ENCODE measurements at places on chromosomes 16 and 17.

- DNase-seq: no peak
Observed at GRCh38 chr17:14340857-14341754, 40.2 kb downstream of the HS3ST3B1 start.

GRCh38 chr16:13332713-13333255, 431.4 kb downstream of the SHISA9 start:
- no peak for DNase-seq

- DNase-seq: no peak
Observed at GRCh38 chr17:77182205-77183172, 41.7 kb downstream of the SEC14L1 start.

GRCh38 chr16:29940656-29941055, 14.6 kb upstream of the KCTD13 start:
- no peak for DNase-seq

GRCh38 chr17:8518326-8518725, 82.6 kb downstream of the NDEL1 start:
- no peak for DNase-seq

GRCh38 chr17:9004132-9004960, 17.0 kb upstream of the NTN1 start:
- DNase-seq: no peak

DNA sequence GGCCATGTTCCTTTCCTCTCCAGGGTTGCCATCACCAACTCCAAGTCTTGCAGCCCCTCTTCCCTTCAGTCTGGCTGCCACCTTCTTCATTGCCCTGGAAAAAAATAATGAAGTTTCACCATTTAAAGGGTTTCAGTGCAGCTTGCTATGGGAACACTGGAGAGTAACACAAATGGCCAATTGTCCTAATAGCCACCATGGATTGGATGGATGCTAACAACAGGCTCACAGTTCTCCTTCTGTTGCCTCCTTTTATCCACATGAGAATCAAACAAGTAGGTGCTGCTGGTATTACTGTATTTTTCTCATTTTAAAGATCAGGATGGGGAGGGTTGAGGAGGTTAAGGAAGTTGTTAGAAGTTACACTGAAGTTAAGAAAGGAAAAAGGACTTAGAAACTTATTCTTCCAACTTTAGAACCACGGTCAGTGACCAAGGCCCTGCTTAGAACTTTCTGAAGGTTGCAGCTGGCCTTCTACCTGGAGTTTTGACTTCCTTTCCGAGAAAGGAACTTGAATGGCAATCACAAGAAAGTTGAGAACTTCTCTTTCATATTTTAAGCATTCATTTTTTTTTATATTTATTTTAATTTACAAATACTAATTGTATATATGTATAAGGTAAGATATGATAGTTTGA, 198.0 kb upstream of the MAF start:
- no peak for DNase-seq

DNA sequence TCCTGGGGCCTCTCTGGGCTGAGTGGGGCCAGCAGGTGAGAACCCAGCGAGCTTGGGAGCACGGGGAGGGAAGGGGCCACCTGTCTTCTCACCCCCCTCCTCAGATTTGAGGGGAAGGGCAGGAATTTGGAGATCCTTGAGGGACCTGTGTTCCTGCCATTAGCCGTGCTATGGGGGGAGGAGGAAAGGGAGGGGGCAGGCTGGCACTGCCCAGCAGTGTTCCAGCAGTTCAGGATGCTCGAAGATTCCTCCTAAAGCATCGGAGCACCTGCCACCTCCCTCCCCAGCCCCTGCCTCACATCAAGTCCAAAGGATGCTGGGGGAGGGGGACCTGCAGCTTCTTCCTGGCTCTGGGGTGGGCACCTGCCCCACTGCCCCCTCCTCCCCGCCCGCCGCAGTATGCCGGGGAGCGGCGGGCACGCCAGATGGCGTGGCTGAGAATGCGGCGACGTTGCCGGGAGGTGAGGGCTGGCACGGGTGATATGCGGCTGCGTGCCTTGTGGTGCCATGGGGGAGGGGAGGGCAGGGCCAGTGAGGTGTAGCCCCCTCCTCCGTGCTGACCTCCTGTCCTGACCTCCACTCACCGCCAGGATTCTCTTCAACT, 4.7 kb upstream of the NEUROD2 start:
- DNase-seq: no peak

GRCh38 chr16:1983544-1984346, at the start of gene GFER:
Gene GFER, plus strand, starts transcription at chr16:1984193. Its CDS starts 26 bp downstream, at chr16:1984219.
- DNase-seq: peak; percentile 5

GRCh38 chr16:83409347-83409746, 398.4 kb upstream of the HSBP1 start:
- DNase-seq: no peak

GRCh38 chr16:54687043-54687899, 243.4 kb upstream of the IRX5 start:
- no peak for DNase-seq

DNA sequence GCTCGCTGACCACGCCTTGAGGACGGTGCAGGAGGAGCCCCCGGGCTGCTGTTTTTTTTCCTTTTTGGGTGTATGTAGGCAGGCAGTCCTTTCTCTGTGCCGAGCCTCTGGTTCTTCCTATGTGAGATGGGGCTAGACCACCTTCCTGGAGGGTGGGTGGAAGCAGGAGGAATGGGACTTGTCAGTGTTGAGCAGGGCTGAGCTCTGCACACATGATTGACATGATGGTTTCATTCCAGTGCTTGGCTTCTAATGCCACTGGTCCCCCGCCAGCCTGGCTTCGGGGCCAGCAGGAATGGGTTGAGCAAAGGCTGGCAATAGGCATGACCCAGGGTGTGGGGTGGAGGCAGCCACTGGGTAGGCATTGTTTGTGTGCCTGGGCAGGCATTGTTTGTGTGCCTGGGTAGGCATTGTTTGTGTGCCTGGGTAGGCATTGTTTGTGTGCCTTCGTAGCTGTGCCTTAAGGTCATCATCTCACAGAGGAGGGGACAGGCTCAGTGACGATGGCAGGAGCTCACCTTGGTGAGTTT, 14.2 kb upstream of the ADCY7 start:
- no peak for DNase-seq
